Suppressor macrophage (primary cell): ENCODE measurements at places on chromosomes 11 and 22.

DNA sequence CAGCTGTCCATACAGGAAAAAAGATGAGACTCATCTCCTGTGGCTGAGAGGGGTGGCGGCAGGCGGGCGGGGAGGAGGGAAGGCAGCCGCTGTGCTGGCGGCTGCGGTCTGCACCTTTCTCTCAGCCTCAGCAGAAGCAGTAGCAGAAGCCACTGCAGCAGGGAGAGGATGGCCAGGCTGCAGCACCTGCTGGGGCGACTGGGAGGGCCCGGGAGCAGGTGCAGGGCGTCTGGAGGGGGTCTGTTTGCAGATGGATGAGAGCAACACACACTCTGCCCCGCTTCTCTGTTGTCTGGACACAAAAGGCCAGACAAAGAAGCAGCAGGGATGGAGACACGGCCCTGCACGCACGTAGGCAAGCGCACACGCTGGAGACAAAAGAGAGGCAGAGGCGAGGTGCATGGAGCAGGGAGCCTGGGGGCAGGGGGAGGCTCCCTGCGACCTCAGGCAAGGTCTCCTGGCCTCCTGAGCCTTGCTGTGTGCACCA is 9.3 kb upstream of the MIAT start:
- peak; percentile 37 for DNase-seq

DNA sequence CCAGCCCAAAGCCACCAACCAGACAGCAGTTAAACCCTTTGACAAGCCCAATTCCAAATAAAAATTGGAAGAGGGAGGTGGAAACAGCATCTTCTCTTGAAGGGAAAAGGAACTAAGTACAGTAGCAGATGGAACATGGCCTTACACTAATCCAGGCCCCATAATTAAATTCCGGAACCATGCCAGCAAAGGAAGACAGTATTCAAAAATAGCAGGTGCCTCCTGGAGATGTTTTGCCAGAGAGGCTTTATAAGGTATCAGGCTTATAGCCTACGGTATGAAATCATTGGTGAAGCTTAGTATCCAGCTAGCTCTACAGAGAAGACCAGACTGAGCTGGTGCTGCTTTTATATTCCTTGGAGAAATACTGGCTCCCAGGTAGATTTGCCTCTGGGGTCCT is 344.1 kb upstream of the API5 start:
- no peak for DNase-seq

DNA sequence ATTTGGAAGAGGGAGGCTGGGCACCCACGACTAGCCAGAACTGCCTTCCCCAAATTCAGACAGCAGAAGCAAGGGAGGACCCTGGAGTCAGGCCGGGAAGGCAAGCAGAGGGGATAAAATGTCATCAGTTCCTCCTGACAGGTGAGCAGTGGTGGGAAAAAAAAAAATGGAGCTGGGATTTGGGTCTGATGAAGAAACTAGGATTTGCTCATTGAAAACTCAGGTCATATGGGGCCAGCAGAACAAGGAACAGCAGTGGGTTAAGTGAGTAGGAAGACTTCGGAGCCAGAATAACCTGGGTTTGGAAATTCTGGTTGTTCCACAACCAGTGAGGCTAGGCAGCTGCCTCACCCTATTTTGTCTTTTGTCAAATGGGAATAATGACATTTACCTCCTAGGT is 28.9 kb upstream of the DRD2 start:
- no peak for DNase-seq

- DNase-seq: no peak
These were observed 15.9 kb downstream of the CHID1 start for GRCh38 chr11:894575-895201.

DNA sequence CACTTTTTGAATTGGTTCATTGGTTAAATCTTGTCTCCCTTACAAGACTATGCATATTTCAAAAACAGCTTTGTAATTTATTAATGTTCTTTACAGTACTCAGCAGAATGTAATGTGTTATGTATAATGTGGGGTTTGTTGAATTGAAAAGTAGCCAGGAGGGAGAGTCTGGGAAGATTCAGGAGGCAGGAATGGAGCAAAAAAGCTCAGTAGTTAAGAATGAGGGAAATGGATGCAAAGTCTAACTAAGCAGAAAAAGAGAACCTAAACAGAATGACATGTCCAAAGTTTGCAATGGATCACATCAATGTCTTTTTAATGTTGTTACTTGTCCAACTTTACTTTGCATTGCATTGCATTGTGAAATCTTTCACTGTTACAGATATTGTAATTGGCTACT is 86.5 kb upstream of the CARD18 start:
- DNase-seq: no peak

DNA sequence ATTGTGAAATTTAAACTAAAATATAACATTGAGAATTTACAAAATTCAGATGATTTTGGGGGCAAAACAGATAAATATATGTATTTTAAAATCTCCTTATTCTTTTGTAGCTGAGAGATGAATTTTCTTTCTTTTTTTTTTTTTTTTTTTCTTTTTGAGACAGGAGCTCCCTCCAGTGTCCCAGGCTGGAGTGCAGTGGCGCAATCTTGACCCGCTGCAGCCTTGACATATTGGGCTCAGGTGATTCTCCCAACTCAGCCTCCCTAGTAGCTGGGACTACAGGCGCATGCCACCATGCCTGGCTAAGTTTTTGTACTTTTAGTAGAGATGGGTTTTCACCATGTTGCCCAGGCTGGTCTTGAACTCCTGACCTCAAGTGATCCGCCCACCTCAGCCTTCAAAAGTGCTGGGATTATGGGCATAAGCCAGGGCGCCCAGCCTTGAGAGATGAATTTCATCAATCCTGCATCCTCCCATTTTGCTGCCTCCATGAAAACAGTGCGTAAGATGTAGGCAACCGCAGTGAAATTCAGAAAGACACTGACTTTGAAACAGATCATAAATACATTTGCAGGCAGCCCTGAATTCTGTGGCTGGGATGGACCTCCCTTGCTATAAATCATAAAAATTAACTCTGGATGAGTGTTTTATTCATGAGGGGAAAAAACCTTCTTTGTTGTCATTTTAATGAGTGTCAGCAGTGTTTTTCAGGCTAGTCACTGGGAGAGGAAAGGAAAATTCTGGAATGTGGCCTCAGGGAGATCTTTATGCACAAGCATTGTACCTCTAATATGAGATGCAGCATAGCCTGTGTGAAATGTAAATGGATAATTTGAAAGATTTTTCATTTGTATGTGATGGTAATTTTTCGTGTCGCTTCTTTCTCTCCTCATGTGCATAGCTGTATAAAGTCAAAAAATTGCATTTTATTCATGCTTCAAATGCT is 14.4 kb downstream of the ELMOD1 start:
- DNase-seq: no peak

GRCh38 chr11:118691926-118692830 is 12.7 kb upstream of the TREH start:
- DNase-seq: peak; percentile 33

GRCh38 chr11:117528097-117528721 is 200.6 kb downstream of the CEP164 start:
- DNase-seq: no peak

DNA sequence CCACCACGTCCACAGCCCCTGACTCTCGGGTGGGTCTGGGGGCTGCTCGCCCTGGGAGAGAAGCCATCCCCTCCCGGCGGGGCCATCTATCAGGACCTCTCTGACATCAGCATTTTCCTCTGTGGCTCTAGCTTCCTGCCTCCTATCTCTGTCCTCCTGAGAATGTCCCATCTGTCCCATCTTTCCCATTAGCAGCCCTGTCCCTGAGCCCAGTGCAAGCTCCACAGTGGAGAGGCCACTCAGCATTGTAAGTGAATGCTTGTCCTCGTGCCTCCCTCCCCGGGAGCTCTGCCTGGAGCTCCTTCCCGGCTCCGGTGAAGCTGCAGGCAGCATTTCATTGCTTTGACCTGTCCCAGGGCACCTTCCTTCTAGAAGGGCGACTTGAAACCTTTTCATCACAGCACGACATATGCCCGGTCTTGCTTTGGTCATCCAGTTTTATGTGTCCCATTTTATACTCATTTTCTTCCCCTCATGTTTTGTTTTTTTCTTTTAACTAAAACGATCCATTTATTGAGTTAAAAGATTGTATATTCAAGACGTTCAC is 49.7 kb downstream of the RTN4R start:
- no peak for DNase-seq

DNA sequence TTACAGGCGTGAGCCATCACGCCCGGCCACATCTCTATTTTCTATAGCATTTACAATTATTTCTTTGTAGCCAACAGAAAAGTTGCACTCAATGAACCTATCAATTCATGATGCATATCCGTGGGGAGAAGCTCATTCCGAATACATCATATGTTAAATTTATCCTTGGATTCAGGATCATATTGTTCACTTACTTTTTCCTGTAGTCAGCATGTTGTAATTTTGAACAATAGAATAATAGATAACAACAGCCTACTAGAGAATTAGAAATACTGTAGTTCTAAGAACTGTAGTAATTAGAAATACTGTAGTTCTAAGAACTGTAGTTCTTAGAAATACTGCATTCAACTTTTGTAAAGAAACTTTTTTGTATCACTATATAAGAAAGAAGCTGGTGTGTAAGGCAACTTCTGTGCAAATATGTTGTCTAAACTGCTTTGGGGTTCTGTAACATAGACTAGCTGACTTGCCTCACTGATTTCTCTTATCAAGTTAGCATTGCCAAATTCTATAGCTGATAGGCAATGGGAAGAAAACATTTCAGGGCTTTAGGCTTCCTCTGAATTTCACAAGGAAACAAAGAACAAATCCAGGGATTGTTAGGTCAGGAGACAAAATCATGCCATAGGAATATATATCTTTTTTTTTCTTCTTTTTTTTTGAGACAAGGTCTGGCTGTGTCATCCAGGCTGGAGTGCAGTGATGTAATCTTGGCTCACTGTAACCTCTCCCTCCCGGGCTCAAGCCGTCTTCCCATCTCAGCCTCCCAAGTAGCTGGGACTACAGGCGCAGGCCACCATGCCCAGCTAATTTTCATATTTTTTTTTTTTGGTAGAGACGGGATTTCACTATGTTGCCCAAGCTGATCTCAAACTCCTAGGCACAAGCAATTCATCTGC is 91.9 kb downstream of the CSTPP1 start:
- no peak for DNase-seq

DNA sequence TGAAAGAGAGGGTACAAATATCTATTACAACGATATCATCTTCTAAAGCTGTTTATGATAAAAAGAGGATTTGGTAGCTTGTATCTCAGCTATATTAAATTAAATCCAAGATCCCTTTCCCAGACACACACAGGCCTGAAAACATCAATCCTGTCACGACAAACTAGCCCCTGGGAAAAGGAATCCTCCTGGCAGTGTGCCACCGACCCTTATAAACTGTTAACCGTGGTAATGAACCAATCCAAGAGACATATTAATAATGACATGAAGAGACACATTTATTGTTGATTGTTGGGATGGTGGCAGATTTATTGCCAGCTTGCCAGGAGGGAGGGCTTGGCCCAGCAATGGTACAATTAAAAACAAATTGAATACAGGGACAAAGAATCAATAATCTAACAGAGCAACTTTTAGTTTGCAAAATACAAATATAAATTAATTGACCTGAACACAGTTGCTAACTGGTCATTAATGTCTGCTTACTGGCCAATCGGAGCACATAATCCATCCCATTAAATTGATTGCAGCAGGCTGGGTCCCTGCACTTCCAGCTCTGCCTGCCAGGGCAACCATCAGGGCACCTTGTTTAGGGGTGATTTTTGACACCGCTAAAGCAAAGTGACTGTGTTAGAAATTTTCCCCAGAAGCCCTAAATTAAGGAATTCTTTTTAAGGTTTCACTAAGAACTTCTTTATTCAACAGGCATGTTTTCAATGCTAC is 887.6 kb downstream of the OPCML start:
- no peak for DNase-seq
